ENCODE measurements at places on chromosomes 16 and 17.

DNA sequence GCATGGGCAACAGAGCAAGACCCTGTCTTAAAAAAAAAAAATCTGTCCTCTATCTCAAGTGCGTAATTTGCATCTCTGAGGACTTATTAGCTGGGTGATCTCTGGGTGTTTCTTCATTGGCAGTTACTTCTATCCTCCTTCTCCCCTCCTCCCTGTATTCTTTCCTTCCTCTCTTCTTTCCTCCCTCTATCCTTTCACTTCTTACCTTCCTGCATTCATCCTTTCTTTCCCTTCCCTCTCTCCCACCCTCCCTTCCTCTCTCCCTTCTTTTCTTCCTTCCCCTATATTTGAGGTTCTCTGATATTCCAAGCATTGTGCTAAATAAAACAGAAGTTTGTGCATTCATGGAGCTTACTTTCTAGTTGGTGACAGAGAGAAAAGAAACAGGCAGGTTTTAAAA, 10.7 kb downstream of the MFSD11 start:
- no peak for DNase-seq

GRCh38 chr16:50263940-50264929, 2.1 kb upstream of the ADCY7 start:
- DNase-seq: no peak

- no peak for DNase-seq
Observed at GRCh38 chr17:13426991-13427390, 174.7 kb downstream of the HS3ST3A1 start.

DNA sequence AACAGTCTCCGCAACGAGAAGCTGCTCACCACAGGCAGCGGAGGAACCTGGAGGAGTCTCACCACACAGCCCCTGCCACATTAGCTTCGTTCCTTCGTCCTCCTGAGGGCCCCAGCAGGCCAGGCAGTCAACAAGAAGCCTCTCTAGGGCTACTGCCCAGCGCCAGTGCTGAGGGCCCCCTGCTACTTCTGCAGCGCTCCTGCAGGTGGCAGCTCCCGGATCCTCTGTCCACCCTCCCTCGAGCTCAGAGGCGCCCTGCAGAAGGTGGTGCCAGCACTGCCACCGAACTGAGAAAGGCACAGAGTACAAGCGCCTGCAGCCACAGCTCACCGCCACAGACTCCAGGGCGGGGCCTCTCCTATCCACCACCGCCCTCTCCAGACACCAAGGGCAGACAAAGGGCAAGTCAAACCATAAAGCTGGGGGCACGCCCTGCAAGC, 27.3 kb downstream of the KDM8 start:
- DNase-seq: no peak

- DNase-seq: peak; percentile 61
Observed at GRCh38 chr17:1227917-1228780, 42.1 kb upstream of the BHLHA9 start.

DNA sequence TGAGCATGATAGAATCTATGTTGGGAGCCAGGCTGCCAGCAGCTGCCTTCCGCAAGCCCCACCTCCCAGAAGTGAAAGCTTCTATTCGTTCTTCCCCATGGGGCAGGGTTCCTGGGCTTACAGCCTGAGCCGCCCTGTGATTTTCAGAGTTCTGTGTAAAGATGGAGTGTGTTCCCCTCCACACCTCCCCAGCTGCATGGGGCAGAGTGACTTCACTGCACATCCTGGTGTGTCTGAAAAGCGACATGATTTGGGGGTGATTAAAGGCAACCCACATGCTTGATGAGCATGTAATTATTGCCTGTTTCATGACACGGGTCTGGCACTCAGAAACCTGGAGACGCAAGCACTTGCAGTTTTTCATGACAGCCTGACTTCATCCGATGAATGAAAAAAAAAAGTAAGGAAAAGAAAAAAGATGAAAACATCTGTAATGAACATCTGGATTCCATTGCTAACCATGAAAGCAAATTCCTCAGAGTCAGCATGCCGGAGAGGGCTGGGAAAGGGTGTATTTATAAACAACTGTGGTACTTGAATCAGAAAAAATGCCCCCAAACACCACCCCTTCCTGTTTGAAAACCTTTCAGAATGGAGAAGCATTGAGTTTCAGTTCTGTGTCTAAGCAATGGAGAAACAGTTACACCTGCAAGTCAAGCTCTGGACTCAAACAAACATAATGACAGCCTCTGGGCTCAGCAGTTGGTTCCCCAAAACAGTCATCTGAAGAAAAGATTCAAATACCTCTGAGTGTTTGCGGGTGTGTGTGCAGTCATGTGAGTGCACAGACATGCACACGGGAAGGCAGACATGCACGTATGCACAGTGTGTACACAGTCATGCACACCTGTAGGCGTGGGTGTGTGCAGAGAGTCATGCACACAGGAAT, 266.0 kb downstream of the ENGASE start:
- peak; percentile 68 for DNase-seq

Measured in GM12891 (cell line).